ENCODE measurements at places on chromosomes 2 and 18.

- no peak for DNase-seq
These were observed 2.8 kb downstream of the FZD5 start for GRCh38 chr2:207766697-207767460.

DNA sequence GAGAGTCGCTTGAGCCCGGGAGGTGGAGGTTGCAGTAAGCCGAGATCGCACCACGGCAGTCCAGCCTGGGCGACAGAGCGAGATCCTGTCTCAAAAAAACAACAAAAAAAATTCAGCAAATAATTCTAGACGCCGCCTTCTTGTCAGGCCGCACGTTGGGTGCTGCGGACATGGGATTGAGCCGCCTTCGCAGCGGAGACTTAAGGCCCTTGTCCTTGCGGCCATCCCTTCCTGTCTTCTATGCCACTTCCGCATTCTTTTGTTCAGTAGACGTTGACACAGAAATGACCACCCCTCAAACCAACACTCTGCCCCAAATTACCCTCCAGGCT, 15.8 kb downstream of the PTPN18 start:
- no peak for DNase-seq

GRCh38 chr2:12803607-12804006, 86.9 kb downstream of the TRIB2 start:
- DNase-seq = no peak

DNA sequence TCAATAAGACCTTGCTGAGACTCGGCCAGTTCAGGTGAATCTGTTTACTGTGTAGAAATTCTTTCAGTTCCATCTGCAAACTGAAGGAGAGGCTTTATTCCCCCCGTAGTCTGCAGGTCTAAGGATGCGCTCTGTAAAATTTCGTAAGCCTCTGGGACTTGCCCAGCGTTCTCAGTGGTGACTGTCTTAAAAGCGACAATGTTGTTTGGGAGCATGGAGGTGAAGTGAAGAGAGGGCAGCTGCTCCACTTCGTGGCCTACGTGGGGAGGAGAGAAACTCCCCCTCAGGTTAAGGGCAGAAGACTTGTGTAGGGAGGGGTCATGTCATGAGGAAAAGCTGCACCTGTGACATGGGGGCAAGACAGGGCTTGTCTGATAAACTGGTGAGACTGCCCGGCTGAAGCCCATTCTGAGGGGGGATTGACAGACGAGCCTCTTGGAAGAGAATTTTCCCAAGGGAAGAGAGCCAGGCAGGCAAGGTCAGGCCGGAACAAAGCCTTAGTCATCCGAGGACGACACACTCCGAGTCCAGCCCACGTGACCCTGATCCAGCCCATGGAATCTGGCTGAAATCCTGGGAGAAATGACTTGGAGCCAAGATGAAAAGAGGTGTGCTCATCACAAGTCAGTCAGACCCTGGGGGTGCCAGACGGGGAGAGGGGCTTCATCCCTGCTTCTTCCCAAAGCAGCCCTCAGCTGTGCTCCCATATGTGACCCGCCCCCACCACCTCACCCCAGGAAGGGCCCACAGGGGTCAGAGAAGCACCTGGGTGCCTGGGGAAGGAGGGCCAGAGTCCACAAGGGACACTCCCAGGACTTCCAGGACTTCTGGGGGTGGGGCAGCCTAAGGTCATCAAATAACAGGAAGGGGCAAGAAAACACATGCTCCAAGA, 88.5 kb upstream of the SH3BP4 start:
- no peak for DNase-seq

All from stimulated activated CD8-positive, alpha-beta memory T cell treated with anti-CD3 and anti-CD28 coated beads, Interleukin-12 subunit alpha, Interleukin-12 subunit beta, amount 100 ng/mL, for 1 hour (primary cell).